ENCODE measurements at places on chromosomes 1 and 21.

DNA sequence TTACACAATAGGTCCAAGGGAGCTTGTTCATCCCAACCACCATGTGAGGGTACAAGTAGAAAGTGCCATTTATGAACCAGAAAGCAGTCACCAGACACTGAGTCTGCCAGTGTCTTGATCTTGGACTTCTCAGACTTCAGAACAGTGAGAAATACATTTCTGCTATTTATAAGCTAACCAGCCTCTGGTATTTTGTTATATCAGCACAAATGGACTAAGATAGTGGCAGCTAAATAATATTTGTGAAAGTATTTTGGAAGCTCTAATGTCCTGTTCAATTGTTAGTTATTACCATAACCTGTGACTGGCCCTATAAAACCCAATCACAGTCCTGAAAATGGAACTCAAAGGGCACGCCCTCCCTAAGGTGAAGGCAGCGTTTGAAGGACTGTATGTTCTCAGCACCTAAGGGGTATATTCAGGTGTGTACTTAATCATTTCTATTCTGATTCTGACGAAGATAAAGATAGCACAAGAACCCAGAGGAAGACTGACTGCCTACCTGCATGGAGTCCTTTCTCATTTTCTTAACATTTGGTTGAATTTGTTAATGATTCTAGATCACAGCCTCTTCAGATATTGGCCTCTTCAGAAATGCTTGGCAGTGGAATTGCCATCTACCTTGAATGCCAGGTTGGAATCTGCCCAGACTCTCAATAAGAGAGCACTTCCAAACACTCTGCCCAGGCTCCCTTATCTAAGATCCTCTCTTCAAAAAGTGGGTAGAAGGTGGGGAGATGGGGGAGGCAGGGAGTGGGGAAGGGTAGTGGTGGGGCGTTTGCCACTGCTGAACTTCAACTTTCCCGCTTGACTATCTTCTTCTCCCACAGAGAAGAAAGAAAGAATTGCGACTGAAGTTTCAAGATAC, 104.0 kb upstream of the PPP2R5A start:
- peaks cover 20% of the 10 kb centered on the region for H3K4me1 ChIP-seq
- no peaks in the 10 kb centered on the region for H3K27me3 ChIP-seq
- H3K27ac ChIP-seq: peak overlapping the region; percentile 48
- DNase-seq: no peak
- no peak overlapping the region for H3K4me3 ChIP-seq

DNA sequence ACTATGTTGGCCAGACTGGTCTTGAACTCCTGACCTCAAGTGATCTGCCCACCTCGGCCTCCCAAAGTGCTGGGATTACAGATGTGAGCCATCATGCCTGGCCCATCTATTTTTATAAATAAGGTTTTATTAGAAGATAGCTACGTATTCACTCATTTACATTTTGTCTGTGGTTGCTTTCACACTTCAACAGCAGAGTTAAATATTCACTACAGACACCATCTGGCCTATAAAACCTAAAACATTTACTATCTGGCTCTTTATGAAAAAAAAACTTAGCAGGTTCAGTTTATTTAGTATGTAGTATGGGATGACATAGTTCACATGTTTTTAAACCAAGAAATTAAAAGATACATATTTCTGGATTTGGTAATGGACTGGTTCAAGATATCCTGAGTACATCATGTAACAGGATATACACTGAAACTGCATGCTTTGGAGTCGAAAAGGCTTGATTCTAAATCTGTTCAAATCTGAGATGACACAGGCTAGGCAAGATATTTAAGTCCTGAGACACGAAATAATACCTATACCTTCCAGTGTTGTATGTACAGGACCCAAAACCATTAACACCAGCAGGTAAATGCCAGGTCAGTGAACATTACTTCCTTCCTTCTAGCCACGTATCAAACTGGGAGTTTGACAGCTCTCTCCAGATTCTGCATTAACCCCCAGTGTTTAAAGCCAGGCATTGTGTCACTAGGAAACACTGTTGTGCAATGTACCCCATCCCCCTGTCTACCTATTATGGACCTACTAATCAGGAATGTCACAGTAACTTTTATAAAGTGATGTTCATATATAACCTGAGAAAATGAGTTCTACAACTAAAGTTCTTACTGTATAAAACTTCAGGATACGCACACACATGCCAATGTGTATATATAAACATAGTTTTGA, 54.3 kb upstream of the SDC3 start:
- H3K27me3 ChIP-seq: no peaks in the 10 kb centered on the region
- DNase-seq: no peak
- H3K36me3 ChIP-seq: peaks cover 95% of the 10 kb centered on the region
- H3K4me3 ChIP-seq: no peak overlapping the region

DNA sequence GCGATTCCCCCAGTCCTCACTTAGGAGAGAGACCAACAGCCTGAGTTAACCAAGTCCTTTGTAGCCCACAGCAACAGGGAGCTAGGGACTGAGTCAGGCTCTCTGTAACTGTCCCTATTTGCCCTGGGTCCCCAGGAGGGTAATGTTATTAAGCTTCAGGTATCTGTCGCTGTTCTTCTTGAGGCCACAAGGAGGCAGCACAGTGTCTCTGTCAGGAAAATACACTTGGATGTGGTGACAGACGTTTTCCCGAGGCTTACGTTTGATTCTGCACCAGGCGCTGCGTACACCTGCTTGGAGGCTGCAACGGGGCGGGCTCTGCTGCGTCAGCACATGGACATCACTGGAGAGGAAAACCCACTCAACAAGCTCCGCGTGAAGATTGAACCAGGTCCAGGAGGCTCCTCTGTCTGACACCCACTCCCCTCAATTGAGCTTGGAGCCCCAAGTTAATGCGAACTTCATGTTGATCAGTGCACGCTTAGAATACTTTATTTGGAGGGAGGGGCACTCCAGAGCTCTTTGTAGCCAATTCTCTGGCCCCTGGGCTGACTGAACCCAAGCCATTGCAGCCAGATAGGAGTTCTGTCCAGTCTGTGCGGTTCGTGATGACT, 10.7 kb upstream of the ELF3 start:
- H3K4me1 ChIP-seq: no peaks in the 10 kb centered on the region
- no peak for DNase-seq
- peaks cover 90% of the 10 kb centered on the region for H3K36me3 ChIP-seq
- H3K4me3 ChIP-seq: no peak overlapping the region
- H3K27ac ChIP-seq: no peak overlapping the region

DNA sequence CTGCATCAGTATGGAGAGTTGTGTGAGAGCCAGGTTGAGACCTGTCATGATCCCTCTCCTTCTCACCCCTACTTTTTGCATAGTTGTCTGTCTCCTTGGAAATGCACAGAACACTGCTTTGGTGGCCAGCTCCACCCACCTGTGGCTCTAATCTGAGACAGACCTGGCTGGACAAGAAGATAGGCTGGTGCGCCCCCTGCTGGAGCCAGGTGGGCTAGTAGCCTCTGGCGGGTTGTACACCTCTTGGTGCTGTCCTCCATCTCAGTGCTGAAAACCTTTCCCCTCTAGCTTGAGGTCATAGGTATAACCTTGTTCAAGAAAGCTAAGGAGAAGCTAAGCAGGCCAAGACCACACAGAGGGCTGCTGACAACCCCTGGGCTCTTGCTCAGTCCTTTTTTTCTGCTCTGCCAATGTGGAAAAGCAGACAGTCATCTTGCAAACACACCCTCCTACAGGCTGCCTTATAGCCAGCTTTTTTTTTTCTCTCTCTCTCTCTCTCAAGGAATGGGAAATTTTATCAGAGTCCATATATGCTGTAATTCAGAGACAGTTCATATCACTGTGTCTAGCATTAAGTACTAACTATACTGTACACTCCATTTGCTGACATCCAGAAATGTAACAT, 58.8 kb upstream of the SPATA6 start:
- H3K36me3 ChIP-seq: no peaks in the 10 kb centered on the region
- peak; percentile 83 for DNase-seq
- H3K27me3 ChIP-seq: peaks cover 4% of the 10 kb centered on the region

GRCh38 chr1:65175171-65176055, 27.4 kb downstream of the AK4 start:
- no peaks in the 10 kb centered on the region for H3K27me3 ChIP-seq
- no peak overlapping the region for H3K27ac ChIP-seq
- H3K4me3 ChIP-seq: no peak overlapping the region
- no peaks in the 10 kb centered on the region for H3K36me3 ChIP-seq

GRCh38 chr1:171267391-171267790, 19.1 kb downstream of the FMO1 start:
- no peaks in the 10 kb centered on the region for H3K27me3 ChIP-seq
- no peaks in the 10 kb centered on the region for H3K4me1 ChIP-seq
- DNase-seq: no peak
- H3K36me3 ChIP-seq: no peaks in the 10 kb centered on the region
- no peak overlapping the region for H3K27ac ChIP-seq

- peaks cover 36% of the 10 kb centered on the region for H3K4me1 ChIP-seq
- no peaks in the 10 kb centered on the region for H3K27me3 ChIP-seq
- no peak overlapping the region for H3K27ac ChIP-seq
- peaks cover 97% of the 10 kb centered on the region for H3K36me3 ChIP-seq
Measured at GRCh38 chr1:151312826-151313225, 14.4 kb downstream of the PI4KB start.

DNA sequence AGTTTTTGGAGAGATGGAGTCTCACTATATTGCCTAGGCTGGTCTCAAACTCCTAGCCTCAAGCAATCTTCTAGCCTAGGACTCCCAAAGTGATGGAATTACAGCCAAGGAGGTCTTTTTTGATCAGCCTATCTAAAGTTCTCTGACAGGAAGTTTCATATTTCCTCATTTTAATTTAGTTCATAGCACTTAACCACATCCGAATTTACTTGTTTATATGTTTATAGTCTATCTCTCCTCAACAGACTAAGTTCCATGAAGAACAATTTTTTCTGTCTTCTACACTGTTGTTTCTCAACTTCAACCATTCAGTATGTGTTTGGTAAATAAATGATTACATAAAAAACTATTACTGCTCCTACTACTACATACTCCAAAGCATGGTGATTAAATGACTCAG, 47.9 kb downstream of the GON4L start:
- no peak overlapping the region for H3K27ac ChIP-seq
- H3K27me3 ChIP-seq: no peaks in the 10 kb centered on the region
- peaks cover 80% of the 10 kb centered on the region for H3K36me3 ChIP-seq
- DNase-seq: no peak
- H3K4me1 ChIP-seq: no peaks in the 10 kb centered on the region

DNA sequence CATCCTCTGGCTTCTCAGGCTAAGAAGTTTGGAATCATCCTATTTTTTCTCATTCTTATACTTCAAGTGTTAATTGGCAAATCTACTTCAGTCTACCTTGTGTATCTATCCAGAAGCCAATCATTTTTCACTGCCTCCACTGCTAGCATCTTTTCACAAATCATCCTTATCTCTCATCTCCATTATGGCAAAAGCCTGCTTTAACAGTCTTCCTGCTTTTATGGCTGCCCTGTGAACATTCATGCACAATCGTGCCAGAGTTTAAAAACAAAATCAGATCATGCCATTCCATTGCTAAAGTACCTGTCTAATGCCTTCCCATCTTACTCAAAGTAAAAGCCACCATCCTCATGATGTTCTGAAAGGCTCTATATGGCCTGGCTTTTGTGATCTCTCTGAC, 19.2 kb upstream of the CYP2J2 start:
- DNase-seq: no peak
- H3K4me3 ChIP-seq: no peak overlapping the region
- no peaks in the 10 kb centered on the region for H3K36me3 ChIP-seq
- no peak overlapping the region for H3K27ac ChIP-seq
- H3K27me3 ChIP-seq: peaks cover 5% of the 10 kb centered on the region

GRCh38 chr1:2951856-2952255, 69.4 kb upstream of the ACTRT2 start:
- peaks cover 24% of the 10 kb centered on the region for H3K27me3 ChIP-seq
- H3K4me1 ChIP-seq: no peaks in the 10 kb centered on the region
- no peak overlapping the region for H3K27ac ChIP-seq
- peak; percentile 42 for DNase-seq
- H3K4me3 ChIP-seq: no peak overlapping the region

DNA sequence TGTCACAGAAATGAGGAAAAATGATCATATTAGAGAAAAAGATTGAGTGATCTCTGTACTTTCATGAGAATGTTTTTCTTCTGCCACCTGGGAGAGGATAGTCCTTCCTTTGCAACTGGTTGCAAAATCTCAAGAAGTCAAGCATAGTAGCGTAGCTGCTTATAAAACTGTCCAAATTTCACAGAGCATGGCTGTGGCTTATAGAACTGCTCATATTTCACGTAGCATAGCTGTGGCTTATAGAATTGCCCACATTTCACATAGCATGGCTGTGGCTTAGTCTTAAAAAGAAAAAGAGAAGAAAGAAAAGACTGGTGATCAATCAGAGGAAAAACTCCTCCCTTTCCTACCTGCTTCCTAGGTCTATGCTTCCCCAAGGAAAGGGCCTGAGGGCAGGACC, 329.5 kb downstream of the SIPA1L2 start:
- no peaks in the 10 kb centered on the region for H3K36me3 ChIP-seq
- H3K4me3 ChIP-seq: no peak overlapping the region
- DNase-seq: no peak
- no peaks in the 10 kb centered on the region for H3K27me3 ChIP-seq
- H3K27ac ChIP-seq: no peak overlapping the region

GRCh38 chr21:31873696-31874599, 1.1 kb downstream of the HUNK start:
- DNase-seq: peak; percentile 81
- no peaks in the 10 kb centered on the region for H3K36me3 ChIP-seq
- H3K27me3 ChIP-seq: peaks cover 33% of the 10 kb centered on the region
- H3K27ac ChIP-seq: no peak overlapping the region
- peak overlapping the region; percentile 54 for H3K4me3 ChIP-seq
- H3K4me1 ChIP-seq: peaks cover 11% of the 10 kb centered on the region

GRCh38 chr1:8409106-8409505, 91.2 kb downstream of the SLC45A1 start:
- peaks cover 38% of the 10 kb centered on the region for H3K36me3 ChIP-seq
- DNase-seq: no peak
- H3K4me1 ChIP-seq: peaks cover 70% of the 10 kb centered on the region
- H3K27ac ChIP-seq: peak overlapping the region; percentile 82

DNA sequence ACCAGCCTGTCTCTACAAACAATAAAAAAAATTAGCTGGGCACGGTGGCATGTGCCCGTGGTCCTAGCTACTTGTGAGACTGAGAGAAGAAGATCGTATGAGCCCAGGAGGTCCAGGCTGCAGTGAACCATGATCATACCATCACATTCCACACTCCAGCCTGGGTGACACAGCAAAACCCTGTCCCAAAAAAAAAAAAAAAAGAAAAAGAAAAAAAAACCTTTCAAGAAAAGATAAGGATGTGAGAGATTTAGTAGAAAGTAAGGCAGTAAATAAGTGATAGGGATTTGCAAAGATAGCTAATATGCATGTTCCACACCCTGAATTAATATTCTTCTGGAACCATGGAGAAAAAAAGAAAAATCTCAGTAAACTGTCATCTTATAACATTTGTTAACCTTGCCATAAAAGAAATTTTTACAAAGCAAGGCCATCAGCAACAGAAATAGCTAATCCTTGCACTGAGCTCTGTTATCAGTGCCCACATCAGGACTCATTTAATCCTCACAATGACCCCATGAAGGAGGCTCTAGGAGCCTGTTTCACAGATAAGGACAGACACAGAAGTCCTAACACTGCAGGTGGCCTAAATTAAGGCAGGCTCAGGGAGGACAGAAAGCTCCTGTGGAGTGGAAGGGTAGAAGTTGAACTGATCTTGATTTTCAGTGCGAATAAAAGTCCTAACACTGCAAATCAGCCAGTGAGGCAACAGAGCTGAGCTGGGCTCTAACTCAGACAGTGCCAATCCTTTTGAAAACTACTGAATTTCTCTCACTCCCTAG, 7.6 kb downstream of the GNB1 start:
- H3K27me3 ChIP-seq: no peaks in the 10 kb centered on the region
- DNase-seq: no peak
- H3K36me3 ChIP-seq: peaks cover 4% of the 10 kb centered on the region
- no peak overlapping the region for H3K4me3 ChIP-seq

GRCh38 chr1:93700532-93701469, 19.2 kb upstream of the BCAR3 start:
- no peak overlapping the region for H3K4me3 ChIP-seq
- H3K4me1 ChIP-seq: peaks cover 18% of the 10 kb centered on the region
- no peaks in the 10 kb centered on the region for H3K36me3 ChIP-seq
- peak; percentile 43 for DNase-seq

Data from upper lobe of right lung (tissue), 1 donor.